ENCODE measurements at places on chromosomes 5 and 9. TPM values are rescaled to one million over a fixed set of nuclear protein-coding genes. Genes with fewer than 3 reads are reported as not detected.

Gene TLX3
- total RNA-seq = not detected

Gene SMIM32
- under 0.01 TPM for total RNA-seq

Gene C5
- total RNA-seq = 9.9 TPM

Gene C5orf58
- not detected for total RNA-seq

Gene PCDHGC5
- total RNA-seq = 2.1 TPM

Gene KCNN2
- 16.2 TPM for total RNA-seq

Gene TAF11L13
- total RNA-seq = not detected

Gene MIGA2
- total RNA-seq = 12.0 TPM

Gene FBXL7
- 3.7 TPM for total RNA-seq

Gene STK32A
- 1.0 TPM for total RNA-seq

Gene PTGES
- total RNA-seq = 12.5 TPM

Gene SPATA31D4
- total RNA-seq = not detected

Gene PCA3
- total RNA-seq = not detected

Gene PCDHGB2
- total RNA-seq = 2.1 TPM

Gene ALDOB
- total RNA-seq = not detected

Gene OR1Q1
- not detected for total RNA-seq

Gene WNK2
- total RNA-seq = 4.7 TPM

Gene DRD1
- not detected for total RNA-seq

Gene ANKRD18B
- total RNA-seq = not detected

Gene CARTPT
- total RNA-seq = not detected

Gene SPOCK1
- total RNA-seq = 3.7 TPM

Gene PDLIM4
- total RNA-seq = 19.8 TPM

Gene EGFL7
- 51.7 TPM for total RNA-seq

Gene FAM221B
- not detected for total RNA-seq

Gene PKD2L2
- total RNA-seq = 2.6 TPM

Gene GPR151
- not detected for total RNA-seq

Gene FAM151B
- 7.8 TPM for total RNA-seq

Gene OR1L8
- not detected for total RNA-seq

Gene C9orf153
- 1.6 TPM for total RNA-seq

Gene ABCA1
- total RNA-seq = 33.9 TPM

Gene BRD9
- 22.4 TPM for total RNA-seq

Gene NOTCH1
- total RNA-seq = 69.4 TPM

Gene PAX5
- total RNA-seq = not detected

Gene GDA
- total RNA-seq = 0.52 TPM

Gene FBN2
- total RNA-seq = 86.1 TPM

Gene PCDHGB5
- total RNA-seq = 3.7 TPM

Gene DIAPH1
- total RNA-seq = 16.7 TPM

Gene GRK6
- total RNA-seq = 12.5 TPM

Gene IFNB1
- total RNA-seq = not detected

Gene NEK6
- total RNA-seq = 15.7 TPM

Gene EPB41L4B
- total RNA-seq = 6.8 TPM

Gene IL31RA
- total RNA-seq = 1.0 TPM

Gene TAF11L5
- total RNA-seq = not detected

Gene MLANA
- total RNA-seq = not detected

Gene PCDHA8
- 0.52 TPM for total RNA-seq

Gene SH3TC2
- 5.7 TPM for total RNA-seq

Gene PRDM9
- not detected for total RNA-seq

Gene OLFM1
- total RNA-seq = 2.6 TPM

Gene ARID3C
- not detected for total RNA-seq

Gene RXRA
- 11.5 TPM for total RNA-seq

Gene IFNA17
- total RNA-seq = not detected

Gene SPAAR
- 1.0 TPM for total RNA-seq

Gene CDC25C
- 3.7 TPM for total RNA-seq
